Activated naive CD4-positive, alpha-beta T cell treated with anti-CD3 and anti-CD28 coated beads for 36 hours (primary cell): ENCODE measurements at places on chromosomes 2 and 18.
A peak's percentile ranks its signal among the peaks of the same experiment; 100 is the strongest.

- DNase-seq, result no peak
Observed at GRCh38 chr2:8518979-8519668, 162.7 kb upstream of the ID2 start.

- no peak for DNase-seq
Observed at GRCh38 chr2:27705851-27706622, 42.3 kb downstream of the SLC4A1AP start.

DNA sequence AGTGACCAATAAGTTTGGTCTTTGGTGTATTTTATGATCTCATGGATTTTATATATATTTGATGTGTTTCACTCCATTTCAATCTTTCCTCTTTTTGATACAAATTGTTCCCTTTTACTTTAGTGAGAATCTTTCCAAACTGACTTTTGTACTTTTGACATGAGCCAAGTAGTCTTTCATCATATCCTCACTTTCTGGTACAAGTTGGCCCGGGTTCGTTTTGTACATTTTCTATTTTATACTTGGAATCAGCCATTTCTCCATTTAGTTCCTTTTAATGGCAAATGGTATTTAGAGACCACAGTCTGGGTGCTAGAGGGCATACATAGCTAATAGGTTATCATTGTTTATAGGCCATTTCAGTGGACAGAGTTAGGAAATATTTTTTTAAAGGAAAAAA is 147.9 kb upstream of the MYO3B start:
- no peak for DNase-seq

DNA sequence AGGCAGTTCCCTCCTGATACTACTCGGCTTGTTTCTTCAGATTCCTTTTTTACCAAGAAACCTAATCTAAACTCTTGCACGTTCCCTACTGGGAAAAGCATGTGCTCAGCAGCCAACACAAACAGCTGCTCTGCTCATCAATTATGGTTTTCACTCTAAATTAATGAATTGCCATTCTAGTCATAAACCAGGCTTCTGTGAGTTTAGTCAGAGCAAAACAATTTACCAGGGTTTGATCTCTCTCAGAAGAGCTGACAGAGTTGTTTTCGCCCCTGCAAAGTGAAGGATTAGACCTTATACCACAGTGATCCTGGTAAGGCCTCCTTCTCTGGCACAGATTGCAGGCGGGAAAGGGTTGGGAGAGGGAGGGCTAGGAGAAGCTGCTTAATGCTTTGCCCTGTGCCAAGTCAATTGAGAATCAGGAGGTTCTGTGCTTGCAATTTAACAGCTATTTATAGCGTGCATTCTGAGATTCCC is 57.2 kb downstream of the REEP1 start:
- DNase-seq, result no peak

DNA sequence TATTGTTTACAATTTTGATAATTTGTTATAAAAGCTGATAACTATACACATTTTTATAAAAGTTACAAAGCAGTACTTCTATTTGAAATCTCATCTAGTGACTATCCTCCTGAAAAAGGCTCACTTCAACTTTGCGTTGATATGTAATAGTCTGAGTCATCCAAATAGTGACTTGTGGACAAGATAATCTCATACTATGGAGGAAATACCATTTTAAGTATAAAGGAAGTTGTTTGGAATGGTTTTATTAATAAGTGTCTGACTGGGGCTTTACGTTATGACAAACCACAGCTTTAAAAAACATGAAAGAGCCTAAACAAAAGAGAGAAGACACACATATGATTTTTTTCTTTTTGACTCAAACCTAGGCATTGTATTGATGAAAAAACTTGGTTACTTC is 272.3 kb upstream of the COL3A1 start:
- no peak for DNase-seq

- DNase-seq, result no peak
Observed at GRCh38 chr2:21443494-21444105, 319.8 kb downstream of the TDRD15 start.

GRCh38 chr18:75777630-75778029 is 350.1 kb upstream of the SMIM21 start:
- DNase-seq, result no peak

DNA sequence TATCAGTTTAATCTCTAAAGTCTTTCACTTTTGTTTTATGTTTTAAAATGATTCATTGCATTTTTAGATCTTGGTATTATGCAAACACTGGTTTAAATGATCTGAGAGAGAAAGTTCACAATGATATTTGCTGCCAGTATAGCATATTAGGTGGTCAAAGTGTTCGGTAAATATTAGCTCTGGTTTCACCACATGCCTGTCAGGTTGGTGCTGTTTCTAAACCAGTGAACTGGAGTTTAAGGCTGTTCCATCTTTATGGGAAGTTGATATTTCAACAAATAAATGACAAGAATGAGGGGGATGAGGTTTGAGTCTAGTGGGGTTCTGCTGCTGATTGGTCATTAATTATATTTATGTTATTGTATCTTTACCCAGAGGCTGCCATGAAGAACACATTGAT is 436.4 kb downstream of the DCDC2C start:
- no peak for DNase-seq

- DNase-seq, result no peak
Observed at GRCh38 chr2:100106460-100106859, 35.9 kb downstream of the AFF3 start.

DNA sequence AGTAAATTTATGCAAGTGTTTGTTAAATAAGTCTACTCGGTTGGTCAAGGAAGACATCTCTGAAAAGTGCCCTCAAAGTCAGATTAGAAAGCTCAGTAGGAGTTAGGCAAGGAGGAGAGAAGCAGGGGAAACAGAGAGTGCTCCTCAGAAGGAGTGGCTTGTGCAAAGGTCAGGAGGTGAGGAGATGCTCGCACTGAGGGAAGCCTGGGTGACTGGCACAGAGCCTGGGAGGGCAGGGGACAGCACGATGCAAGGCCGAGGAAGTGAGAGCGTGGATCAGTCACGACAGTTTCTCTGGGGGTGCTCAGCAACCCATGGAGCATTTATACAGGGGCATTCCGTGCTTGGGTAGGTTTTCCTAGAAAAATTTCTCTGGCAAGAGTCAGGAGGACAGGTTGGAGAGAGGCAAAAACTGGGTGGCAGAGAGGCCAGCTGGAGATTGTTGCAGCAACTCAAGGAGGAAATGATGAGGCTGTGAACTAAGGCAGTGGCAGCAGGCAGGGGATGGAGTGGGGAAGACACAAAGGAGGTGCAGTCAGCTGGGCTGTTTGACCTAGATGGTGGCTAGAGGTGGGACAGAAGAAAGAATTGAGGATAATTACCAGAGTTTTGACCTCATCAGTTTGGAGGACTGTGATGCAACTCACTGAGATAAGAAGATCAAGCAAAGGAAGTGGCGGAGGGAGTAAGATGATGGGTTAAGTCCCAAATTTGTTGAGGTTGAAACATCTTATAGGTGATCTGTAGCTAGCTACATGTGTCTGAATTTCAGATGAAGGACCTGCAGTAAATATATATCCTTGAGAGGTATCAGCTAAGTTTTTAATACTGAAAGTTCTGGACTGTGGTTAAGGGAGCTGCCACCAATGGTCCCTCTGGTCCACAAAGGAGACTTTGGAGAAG is 52.4 kb downstream of the BCL2 start:
- DNase-seq, result no peak

DNA sequence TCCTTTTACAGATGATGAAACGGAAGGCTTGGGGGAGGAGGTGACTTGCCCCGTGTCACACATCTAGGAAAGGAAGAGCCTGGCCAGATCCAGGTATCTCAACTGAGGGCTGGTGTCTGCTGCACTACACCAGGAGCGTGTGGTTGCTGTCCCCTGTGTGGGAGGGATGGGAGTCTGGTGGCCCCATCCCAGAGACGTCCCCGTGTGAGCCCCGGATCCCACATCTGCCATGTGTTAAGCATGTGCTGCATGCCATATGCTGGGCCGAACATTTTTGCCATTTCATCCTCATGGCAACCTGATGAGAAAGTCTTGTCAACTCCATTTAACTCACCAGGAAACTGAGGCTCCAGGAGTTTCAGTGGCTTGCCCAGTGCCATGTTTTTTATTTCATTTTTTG is 4.2 kb downstream of the GAREM2 start:
- DNase-seq, result no peak

DNA sequence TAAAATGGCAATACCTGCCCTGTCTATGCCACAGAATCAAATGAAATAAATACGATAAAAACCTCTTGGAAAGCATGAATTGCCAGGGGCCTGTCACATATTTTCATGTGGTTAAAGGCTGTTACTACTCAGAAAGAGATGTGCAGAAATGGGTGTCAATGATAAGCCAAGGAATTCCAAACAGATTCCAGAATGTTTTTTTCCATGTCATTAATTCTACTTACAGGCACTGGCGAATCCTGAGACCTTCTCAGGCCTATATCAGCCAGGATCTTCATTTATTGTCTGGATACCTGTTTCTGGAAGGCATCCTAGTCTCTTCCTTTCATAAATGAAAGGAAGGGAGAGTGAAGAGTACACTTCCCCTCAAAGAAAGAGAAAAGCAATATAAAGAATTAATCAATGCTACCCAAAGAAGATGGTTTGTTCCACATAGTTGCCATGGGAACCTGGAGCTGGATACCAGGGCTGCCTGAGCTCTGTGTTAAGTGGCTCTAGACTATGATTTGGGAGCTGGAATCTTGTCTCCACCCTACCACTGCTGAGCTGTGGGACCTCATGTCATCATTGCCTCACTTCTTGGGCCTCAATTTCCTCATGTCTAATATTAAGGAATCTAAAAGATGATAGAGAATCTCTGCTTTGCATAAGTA is 335.1 kb upstream of the SKOR2 start:
- DNase-seq, result no peak

GRCh38 chr18:68244786-68245185 is 470.1 kb downstream of the TMX3 start:
- no peak for DNase-seq

- peak; percentile 3 for DNase-seq
Observed at GRCh38 chr2:70981866-70982810, 3.7 kb downstream of the ANKRD53 start.

DNA sequence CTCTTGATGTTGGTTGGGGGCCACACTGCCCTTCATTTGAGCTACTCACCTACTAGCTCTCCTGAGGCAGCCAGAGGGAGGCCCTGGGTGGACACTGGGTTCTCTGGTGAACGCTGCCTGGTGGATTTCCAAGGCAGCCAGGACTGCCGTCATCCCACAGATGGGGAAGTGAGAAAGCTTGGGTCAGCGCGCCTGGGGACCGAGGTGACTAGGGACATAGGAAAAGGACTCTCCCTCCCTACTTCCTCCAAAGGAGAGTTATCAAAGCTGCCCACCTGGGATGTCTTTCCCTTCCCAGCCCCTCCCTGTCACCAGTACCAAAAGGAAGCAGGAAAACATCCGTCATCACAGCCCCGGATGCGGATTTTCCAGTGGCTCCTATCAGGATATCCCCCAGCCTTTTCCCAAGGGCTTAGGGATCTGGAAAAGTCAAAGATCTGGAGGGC is 3.8 kb upstream of the SEMA4C start:
- DNase-seq, result no peak

DNA sequence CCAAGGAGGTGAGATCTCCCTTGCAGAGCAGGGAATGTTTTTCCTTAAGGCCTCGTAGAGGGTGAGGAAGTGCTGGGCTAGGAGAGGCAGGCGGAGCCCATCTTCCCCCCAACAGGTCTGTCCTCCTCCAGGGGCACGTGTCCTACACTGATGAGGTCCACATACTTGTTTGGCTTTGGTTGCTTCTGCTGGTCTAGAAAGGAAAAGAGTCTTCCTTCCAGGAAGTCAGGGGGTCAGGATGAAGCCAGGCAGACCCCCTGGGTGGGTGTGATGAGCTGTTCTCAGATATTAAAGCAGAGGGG is 6.0 kb downstream of the SH3BP4 start:
- DNase-seq, result no peak

- no peak for DNase-seq
Observed at GRCh38 chr2:204705243-204705932, 160.1 kb downstream of the PARD3B start.
